ENCODE measurements at places on chromosomes 3 and 15.

GRCh38 chr3:25895443-25895842, 105.6 kb downstream of the OXSM start:
- DNase-seq = no peak

GRCh38 chr3:143314251-143315093, 194.9 kb downstream of the CHST2 start:
- no peak for DNase-seq

GRCh38 chr3:172675441-172676193, 35.2 kb downstream of the NCEH1 start:
- peak; percentile 75 for DNase-seq

DNA sequence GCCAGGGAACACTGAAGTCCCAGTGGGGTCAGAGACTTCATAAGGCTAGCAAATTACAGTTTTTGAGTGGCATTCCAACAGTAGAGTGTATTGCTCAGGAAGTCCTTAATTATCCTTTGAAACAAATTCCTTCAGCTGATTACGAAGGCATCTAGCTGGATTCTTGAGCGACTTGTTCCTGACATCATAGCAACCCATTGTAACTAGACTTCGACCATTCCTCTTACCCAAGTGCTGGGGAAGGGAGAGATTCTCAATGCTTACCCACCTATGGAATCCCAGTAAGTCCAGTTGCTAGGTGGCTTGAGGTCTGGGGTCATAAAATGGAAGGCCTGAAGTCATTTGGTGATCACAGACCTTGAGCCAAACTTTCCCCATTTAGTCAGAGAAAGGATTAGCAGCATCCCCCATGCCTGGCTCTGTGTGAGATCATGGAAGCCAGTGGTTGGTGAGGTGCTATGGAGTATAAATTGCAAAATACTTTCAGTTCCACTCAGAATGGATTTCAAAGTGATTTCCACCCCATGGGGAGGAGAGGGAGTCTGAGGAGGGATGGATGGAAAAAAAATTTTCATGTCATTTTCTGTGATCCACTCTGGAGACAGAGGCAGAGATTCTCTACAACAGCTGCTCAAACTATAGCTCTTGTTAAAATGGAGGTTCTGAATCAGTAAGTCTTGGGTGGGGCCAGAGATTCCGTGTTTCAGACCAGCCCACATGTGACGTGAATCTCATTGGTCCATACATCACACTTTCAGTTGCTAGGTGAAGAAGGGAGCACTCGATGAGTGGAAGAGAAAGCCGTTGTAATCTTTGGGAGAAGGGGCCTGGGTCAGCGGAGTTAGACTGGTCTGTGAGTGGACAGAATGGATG, 45.7 kb downstream of the CD86 start:
- DNase-seq = peak; percentile 34

GRCh38 chr15:52233405-52233804, 42.2 kb upstream of the GNB5 start:
- peak; percentile 32 for DNase-seq

GRCh38 chr15:76286271-76286879, 24.9 kb downstream of the ETFA start:
- DNase-seq = no peak

DNA sequence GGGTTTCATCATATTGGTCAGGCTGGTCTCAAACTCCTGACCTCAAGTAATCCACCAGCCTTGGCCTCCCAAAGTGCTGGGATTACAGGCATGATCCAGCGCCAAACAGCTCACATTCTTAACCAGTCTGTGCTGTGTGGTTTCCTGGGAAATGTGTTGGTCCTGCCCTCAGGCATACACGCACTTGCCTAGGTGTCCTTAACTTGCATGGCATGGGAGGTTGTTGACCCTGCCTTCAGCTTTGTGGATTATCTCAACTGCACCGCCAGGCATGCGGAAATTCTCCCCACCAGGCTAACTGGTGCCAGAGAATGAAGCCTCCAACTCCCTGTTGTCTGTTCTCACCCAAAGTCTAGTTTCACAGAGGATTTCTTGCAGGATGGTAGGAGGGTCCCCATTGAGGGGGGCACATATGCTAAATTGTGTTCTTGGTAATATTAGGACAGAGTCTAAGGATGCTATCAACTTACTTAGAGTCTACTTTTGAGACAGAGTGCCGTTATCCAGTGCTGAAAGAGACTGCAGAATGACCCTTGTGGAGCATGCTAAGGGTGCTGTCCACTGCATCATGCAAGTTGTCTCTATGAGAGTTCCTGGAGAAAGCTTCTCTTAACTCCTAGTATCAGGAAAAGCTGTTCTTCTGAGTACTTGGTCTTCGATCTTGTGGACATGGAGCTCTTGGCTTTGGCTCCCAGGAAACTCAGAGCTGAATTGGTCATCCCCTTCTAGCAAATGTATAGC, 61.6 kb upstream of the EIF1B start:
- DNase-seq = no peak

GRCh38 chr15:68210821-68211655, 5.9 kb upstream of the CALML4 start:
- DNase-seq = peak; percentile 29

- no peak for DNase-seq
Observed at GRCh38 chr3:172647823-172648222, 63.0 kb downstream of the NCEH1 start.

GRCh38 chr15:95138604-95139270, 907.4 kb downstream of the MCTP2 start:
- no peak for DNase-seq

GRCh38 chr3:194279101-194279500, 72.0 kb downstream of the CPN2 start:
- no peak for DNase-seq

DNA sequence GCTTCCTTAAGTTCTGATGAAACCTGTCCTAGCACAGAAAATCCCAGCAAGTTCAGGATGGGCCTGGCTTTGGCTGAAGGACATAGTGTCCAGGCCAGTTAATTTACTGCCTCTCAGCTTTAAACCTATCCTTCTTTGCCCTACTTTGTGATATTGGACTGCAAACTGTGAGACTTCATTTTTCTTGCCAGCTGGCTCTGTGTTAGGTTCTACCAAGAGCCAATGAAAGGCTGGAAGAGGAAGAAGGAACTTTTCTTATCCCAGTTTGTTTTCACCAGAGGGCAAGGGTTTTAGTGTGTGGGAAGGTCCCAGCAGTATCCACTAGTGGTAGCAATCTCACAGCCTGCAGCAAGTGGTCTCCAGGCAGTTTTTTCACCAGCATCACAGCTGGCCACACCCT, 18.2 kb downstream of the DCUN1D1 start:
- DNase-seq = peak; percentile 33

DNA sequence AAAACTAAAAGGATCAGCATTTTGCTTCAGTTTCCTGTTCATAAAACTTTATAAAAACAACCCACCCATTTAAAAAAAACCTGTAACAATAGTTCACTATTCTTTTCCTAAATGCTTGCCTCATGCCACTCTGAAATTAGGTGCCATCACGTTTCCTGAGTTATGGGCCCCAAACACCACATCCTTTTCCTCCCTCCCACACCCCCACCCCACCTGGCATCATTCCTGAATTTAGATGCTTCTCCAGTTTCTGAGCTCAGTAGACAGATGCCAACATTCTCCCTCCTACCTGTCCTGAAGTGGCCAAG, 11.9 kb upstream of the ARHGEF3 start:
- no peak for DNase-seq

DNA sequence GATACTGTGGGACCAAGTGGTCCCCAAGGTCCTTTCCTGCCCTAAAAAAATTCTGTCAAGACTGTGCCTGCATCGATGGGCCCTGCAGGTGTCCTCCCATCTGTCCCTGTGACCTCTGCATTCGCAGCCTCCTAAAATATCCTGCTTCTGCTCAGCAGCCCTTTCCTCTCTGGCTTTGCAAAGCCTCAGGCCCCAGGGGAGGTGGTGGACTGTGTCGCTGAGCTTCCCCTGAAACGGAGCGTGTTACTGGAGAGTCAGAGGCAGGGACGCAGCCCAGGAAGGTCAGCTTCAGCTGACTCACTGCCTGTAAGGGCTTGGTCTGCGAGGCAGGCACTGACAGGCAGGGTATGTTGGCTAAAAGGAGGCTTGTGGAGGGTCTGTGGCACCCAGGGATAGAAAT, 110.0 kb downstream of the RAB11A start:
- DNase-seq = no peak

- DNase-seq = peak; percentile 51
Observed at GRCh38 chr15:47523681-47524475, 193.4 kb upstream of the SEMA6D start.

DNA sequence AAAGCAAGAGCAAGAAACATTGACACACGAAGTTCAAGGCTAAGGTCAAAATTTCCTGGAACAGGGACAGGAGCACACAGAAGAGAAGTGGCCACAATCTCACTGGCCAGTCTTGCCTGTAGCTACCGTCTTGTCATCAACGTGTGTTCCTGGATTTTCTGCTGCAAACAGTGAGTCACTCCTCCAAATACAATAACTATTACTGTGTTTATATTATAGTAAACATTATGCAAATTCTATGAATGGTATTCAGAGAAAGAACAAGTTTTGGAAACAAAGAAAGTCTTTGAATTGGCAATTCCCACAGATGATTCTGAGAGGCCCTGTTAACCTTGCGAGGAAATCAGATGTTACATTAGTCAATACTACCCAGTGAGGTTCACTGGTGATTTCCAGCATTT, 220.5 kb downstream of the FAM43A start:
- DNase-seq = peak; percentile 22

GRCh38 chr3:58899159-58899952, 150.5 kb downstream of the CFAP20DC start:
- no peak for DNase-seq

GRCh38 chr15:99703603-99704443, 29.4 kb downstream of the LYSMD4 start:
- peak; percentile 96 for DNase-seq

- DNase-seq = no peak
Observed at GRCh38 chr3:171293142-171293782, 166.9 kb downstream of the TNIK start.

- DNase-seq = no peak
Observed at GRCh38 chr3:29099775-29100174, 181.1 kb upstream of the RBMS3 start.

DNA sequence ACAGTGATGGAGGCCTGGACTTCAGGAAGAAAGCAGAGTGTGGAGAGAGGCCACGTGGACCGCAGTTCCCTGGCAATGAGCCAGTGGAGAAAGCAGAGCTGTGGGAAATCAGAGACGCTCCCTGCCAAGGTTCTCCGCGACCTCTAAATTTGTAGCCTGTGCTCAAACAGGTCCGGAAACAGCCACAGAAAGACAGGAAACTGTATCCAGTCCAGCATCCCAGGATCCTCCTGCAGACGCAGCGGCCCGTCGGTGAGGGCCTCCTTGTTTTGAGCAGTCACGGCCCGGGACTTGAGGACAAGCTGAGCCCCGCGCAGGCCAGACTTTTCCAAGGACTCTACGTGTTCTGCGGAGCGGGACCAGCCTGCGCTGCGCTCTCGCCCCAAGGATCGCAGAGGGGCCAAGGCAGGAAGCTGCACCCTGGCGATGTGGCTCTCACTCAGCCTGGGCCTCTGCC, 22.3 kb downstream of the RPSA start:
- DNase-seq = no peak

DNA sequence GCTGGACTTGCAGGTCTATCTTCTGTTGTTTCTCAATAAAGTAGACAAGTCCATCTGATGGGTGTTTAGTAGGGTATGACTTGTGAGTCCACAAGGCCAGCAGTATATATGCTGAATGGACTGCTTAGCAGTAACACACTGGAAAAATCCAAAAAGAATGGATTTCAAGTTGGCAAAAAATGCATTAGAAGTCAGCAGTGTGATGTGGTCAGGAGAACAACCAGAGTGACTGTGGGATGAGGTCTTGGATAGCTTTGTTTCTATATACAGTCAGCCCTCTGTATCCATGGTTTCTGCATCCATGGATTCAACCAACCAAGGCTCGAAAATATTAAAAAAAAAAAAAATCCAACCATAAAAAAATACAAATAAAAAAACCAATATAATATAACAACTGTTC, 55.8 kb downstream of the LPP start:
- no peak for DNase-seq

- no peak for DNase-seq
Observed at GRCh38 chr3:128480717-128481437, 12.1 kb downstream of the GATA2 start.

- DNase-seq = no peak
Observed at GRCh38 chr15:64050281-64051092, 4.2 kb upstream of the DAPK2 start.

DNA sequence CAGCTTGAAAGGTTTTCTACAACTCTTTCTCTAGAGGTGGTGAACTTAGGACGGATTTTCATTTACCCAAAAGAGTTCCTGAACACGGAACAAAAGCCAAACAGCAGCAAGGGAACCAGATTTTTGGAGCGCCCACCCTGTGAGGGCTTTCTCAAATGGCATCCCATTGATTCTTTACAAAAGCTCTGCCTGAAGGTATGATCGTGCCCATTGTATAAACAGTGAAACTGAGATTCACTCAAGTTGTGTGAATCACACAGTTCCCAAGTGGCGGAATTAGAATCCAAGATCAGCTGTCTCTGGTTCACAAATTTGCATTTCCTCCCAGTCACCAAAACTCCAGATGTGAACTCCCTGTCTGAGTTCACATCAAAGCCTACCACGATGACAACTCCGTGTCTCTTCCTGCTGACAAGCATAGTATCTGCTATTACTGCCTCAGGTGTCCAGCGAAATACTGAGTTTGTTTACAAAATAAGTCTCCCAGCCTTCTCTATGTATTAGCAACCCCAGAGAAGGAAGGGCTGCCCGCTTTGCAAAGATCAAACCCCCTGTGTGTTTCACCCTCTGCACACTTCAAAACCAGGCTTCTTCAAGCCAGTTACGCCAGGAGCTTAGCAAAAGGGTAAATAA, 235.9 kb upstream of the ST8SIA2 start:
- no peak for DNase-seq

GRCh38 chr3:94076055-94076454, 13.2 kb downstream of the NSUN3 start:
- DNase-seq = no peak

DNA sequence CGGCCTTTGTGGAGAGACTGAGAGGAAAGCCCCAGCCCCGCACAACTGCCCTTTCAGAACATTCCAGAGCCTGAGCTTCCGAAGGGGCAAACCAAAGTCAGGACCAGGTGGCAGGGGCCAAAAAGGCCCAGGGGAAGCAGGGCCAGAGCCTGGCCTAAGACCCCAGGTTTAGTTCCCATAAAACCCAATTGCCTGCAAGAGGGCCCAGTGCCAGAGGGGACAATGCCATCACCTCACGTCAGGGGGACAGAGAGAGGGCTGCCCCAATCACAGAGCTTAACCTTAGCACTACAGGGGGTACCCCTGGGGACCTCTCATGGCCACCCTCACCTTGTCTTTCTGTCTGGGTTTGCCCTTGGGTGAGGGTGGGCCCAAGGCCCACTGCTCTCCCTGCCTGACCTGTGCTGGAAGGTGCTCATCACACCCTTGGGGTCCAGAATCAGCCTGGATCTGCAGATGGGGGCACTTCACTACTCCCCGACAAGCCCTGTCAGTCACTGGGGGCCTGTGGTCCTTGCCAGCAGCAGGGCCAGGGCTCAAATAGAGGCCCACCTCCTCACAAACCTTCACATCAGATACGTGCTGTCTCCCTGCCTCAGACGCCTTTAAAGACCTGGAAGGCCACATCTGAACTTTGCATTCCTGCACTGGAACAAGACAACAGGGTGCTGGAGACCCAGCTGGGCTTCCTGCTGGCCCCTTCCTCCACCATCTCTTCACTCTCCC, 3.8 kb downstream of the CALML4 start:
- DNase-seq = no peak

- DNase-seq = no peak
Observed at GRCh38 chr15:41659855-41660234, 360 bp upstream of the MGA start.

Measured in inflammatory macrophage (primary cell).